ENCODE measurements at places on chromosomes 1 and 21.

- DNase-seq, result no peak
Measured at GRCh38 chr21:44956356-44957046, 16.7 kb downstream of the SLX9 start.

- DNase-seq, result no peak
Measured at GRCh38 chr21:16535102-16535422, 805.3 kb downstream of the USP25 start.

GRCh38 chr21:19076031-19076430 is 672.4 kb upstream of the TMPRSS15 start:
- DNase-seq, result no peak

GRCh38 chr1:145804235-145805045 is 19.5 kb downstream of the RNF115 start:
- no peak for DNase-seq

DNA sequence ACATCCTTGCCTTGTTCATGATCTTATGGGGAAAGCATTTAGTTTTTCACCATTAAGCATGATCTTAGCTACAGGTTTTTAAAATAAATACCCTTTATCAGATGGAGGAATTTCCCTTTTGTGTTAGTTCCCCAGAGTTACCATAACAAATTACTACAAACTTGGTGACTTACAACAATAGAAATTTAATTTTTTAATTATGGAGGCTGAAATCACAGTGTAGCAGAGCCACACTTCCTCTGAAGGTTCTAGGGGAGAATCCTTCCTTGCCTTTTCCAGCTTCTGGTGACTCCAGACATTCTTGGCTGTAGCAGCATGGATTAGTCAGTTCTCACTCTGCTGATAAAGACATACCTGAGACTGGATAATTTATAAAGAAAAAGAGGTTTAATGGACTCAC is 18.5 kb downstream of the MIGA1 start:
- no peak for DNase-seq

- no peak for DNase-seq
Measured at GRCh38 chr1:185650602-185651230, 83.5 kb upstream of the HMCN1 start.
